Activated CD4-positive, alpha-beta T cell treated with anti-CD3 and anti-CD28 coated beads, Interleukin-2, amount 10 ng/mL, durations not matched to agents 7 days and 5 days (primary cell): ENCODE measurements at places on chromosomes 5 and 9. TPM values are rescaled to one million over a fixed set of nuclear protein-coding genes. Genes with fewer than 3 reads are reported as not detected.

TMEM174 gene
- not detected for total RNA-seq

DNA sequence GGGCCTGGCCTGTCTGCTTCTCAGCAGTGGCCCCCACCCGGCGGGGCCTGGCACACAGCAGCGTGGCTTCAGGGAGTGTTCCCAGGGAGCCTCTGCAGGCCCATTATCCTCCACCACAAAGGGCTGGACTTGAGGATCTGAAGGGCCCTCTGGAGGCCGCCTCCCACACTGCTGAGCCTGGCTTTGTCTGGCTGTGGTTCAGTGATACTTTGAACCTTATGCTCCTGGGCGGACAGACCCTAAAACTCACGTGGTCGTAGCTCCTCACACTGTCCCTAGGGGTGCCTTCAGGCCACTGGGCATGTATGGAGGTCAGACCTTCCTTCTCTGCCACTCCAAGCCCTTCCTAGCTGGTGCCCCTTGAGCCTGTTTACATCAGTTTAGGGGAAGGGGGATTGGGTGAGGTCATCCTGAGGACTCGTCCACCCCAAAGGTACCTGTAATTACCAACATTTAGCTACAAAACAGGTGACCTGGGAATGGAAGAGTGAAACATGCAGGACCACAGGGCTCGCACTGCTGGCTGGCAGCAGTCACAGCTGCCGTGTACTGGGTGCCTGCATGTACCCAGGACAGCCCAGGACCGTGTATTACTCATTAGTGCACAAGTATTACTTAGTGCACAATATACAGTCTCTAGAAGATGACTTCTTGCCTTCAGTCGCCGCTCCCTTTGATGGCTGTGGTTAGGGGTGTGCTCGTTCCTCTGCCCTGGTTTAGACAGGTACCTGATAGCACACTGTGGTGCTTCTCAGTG lies 8.5 kb downstream of the GRHPR start:
- DNase-seq = no peak

- DNase-seq = no peak
Observed at GRCh38 chr5:134247428-134248224, 21.8 kb upstream of the PPP2CA start.

NCS1 gene
- total RNA-seq = 1.2 TPM

DNA sequence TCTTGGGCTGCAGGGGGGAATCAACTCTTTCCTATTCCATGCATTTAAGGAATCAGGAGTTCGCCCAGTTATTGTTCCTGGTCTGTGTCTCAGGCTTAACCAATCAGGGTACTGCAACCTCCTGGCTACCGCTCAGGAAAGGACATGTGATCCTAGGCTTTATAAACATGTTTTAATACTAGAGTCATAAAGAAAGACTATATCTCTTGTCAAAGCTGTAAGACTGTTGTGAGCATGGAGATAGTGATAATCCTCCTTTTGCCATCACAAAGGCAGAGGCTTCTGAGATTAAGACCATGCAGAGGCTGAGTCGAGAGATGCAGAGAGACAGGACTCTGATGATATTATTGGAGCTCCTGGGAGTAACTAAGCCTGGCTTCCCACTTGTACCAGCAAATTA lies 137.0 kb downstream of the YIPF5 start:
- no peak for DNase-seq

DNA sequence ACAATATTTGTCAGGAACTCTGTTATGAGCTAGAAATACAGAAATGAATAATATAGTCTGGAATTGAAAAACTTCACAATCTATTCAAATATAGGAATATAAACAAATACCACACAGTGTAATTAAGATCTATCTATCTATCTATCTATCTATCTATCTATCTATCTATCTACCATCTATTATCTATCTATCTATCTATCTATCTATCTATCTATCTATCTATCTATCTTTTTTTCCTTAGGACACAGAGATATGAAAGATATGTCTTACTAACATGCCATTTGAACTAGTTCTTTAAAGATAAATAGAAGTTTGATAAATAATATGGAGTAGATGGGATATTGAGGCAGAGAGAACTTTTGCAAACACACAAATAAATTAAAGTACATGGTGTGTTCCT lies 357.8 kb downstream of the PARP8 start:
- no peak for DNase-seq

IL13 gene
- total RNA-seq = 2.8 TPM

TRIM32 gene
- total RNA-seq = 17.9 TPM
